ENCODE measurements at places on chromosomes 2 and 18.

- no peak for DNase-seq
Measured at GRCh38 chr2:26054598-26055348, 20.9 kb downstream of the RAB10 start.

DNA sequence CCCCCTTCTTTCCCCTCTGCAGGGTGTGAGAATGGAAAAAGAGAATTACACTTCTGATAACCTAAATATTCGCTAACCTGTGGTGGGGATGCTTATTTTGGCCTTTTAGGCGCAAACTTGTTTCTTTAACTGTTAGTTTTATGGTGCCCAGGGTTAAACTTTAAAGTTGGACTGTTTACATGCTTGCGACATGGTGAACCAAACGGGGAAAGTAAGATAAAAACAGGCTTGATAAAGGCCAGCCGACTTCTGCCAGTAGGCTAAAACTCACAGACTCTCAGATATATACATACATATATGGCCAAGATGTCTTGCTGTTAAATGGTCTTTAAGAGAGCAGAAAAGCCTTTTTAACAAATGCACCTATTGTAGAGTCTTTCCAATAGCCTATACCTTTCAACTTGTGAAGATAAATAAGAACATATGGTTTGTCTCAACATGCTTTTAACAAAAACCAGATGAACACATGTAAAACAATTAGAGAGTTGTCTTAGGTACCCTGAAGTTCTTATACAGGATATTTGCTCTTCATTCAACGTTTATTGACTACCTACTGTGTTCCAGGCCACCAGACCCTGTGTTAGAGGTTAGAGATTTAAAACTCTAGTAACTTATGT lies 29.0 kb downstream of the PRKCE start:
- DNase-seq: no peak

DNA sequence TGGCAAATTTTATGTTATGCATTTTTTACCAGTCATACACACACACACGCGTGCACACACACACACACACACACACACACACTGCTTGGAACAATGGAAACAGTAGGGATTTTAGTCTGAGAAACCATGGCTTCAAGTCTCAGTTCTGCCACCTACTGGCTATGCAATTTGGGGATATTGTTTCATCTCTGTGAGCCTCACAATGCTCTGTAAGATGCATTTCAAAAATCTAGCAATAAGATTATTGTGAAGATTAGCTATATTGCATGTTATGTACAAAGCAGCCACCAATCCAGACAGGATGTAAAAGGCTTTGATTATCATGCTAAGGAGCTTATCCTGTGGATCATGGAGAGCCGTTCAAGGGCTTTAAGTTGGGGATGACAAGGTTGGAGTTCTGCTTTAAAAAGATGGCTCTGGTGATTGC lies 401.4 kb downstream of the NBAS start:
- no peak for DNase-seq

DNA sequence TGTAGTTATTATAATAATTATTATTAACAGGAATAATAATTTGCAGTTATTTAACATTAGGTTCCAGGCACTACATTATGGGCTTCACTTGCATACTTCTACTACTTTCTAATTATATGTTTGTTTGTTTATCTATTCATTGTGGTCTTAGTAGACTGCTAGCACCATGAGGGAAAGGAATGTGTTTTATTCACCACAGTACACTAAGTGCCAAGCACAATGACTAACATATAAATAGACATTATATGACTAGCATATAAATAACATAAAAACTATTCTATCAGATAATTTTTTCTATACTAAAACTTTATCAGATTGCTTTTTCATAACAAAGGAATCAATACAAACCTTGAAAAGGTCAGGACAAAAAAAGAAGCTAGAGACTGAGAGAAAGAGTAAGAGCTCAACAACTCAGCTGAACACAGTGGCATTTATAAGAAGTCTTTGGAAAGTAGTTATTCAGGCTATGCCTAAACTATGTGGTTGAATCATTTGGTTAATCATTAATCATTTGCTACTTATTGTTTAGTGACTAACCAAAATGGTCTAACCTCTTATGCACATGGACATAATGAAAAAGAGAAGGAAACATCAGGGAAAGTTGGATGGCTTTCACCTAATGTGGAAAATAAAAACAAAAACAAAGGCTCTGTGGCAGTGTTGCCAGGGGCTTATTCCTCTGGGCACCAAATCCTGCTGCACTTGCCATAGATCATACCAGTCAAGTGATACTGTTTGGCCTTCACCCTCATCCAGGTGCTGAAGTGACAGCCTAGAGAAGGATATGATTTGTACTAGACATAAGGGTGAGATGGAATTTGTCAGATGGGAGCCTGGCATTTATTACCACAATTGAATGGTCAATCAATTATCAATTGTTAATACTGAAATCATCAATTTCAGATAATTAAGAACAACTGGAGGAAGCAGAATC lies 174.9 kb downstream of the ETAA1 start:
- no peak for DNase-seq

DNA sequence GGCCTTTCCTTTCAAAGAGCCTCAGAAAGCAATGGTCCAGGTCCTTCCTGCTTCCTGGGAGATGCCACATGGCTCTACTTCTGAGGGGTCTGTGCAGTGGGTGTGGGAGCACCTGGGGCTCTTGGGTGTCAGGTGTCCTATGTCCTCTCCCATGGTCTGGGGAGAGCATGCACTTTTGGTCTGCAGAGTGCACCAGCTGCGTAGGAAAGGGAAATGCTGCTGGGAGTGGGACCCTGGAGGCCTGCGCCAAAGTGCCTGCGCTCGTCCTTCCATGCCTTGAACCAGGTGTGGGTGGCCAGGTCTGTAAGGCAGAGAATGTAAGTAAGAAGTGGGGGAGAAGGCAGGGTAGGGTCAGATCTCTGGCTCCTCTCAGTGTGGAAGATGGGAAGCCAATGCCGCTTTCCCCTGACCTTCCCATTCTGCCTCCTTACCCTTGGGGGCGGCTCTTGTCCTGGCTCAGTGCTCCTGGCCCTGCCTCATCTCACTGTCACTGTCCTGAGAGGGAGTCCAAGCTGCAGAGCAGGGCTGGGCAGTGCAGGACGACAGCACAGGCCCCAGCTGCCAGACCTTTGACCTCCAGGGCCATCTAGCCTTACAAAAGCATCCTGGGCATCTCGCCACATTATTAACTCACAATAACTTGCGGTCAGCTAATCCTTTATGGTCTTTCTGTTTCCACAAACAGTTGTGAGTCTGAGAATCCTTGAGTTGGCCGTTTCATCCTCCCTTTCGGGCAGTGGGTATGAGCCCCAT lies 6.6 kb upstream of the PROM2 start:
- no peak for DNase-seq

- no peak for DNase-seq
Measured at GRCh38 chr18:72674710-72675109, 130.6 kb upstream of the CBLN2 start.

- DNase-seq: no peak
Measured at GRCh38 chr18:21192308-21192624, 49.8 kb upstream of the GREB1L start.

- DNase-seq: no peak
Measured at GRCh38 chr2:174492963-174493431, 6.2 kb upstream of the GPR155 start.

- DNase-seq: no peak
Measured at GRCh38 chr2:237799060-237799428, 465 bp downstream of the RBM44 start.

GRCh38 chr18:23239885-23240608 lies 104.8 kb downstream of the CABLES1 start:
- DNase-seq: no peak

DNA sequence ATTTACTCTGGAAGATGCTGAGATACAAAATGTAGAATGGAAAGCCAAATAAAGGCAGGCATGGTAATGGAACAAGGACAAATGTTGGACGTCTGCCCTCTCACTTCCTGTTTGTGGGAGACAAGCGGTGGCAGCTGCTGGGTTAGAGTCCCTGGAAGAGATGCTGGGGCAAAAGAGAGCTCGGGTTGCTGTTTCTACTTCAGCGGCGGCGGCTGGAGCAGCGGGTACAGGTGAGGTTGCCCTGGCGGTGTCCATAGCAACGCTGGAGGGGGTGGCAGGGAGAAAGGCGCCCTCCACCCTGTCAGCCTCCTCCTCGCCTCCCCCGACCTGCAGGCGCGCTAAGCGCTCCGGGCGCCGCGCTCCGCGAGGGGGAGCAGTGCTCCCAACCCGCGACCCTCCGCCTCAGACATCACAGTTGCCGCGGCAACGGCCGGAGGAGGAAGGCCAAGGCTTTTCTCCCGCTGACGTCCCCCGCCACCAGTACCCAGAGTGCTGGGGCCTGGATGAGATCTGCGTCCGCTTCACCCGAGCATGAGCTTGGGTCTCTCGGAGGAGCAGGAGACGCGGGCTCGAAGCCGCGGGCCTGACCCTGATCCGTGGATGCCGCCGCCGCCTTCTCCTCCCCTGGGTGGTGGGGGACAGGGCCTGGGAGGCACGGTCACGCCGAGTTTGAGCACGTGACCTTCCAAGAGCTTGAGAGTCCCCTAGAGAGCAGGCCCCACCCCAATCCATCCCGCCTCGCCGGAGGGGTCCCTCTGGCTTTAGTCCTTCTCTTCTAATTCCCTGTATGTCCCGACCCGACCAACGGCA lies 65.6 kb downstream of the NOL4 start:
- peak; percentile 94 for DNase-seq

DNA sequence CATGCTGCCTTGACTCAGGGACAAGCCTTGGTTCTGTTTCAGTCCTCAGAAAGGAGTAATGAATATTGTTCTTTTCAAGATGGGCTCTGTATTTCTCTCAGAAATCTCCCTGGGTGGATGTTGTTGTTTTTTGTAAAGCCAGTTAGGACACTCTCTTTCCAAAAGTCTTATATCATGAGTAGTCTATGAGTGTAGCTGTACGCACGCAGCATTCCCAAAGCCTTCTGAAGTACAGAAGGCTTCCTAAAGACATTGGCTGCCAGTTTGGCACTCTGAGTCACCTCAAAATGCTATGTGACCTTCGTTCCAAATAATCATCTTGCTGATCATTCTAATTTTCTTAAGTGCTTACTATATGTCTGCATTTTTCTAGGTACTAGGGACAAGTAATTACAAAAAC lies 16.7 kb upstream of the GTF2A1L start:
- no peak for DNase-seq

DNA sequence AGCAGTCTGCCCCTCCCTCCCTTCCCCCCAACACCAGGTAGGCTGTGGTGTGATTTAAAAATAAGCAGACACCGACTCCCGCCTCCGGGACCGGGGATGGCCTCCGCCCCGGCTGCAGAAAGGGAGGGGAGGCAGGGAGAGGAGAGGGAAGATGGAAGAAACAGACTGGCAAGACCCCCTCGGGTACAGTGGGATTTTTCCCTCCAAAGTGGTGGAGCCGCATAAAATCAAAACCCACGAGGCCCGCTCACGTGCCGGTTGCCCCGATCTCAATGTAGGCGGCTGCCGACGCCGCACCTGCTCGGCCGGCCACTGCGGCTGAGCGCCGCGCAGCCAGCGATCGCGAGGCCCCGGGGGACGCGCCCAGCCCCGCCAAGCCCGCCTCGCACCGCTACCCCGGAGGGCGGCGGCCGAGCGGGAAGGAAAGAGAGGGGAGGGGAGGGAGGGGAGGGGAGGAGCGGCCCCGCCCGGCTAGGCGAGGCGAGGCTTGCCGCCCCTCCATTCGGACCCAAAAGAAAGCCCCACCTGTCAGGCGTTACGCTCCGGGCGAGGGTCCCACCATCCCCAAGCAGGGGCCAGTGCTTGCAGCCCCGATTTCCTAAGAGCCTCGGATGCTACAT lies 811 bp downstream of the ADD2 start:
- peak; percentile 54 for DNase-seq

DNA sequence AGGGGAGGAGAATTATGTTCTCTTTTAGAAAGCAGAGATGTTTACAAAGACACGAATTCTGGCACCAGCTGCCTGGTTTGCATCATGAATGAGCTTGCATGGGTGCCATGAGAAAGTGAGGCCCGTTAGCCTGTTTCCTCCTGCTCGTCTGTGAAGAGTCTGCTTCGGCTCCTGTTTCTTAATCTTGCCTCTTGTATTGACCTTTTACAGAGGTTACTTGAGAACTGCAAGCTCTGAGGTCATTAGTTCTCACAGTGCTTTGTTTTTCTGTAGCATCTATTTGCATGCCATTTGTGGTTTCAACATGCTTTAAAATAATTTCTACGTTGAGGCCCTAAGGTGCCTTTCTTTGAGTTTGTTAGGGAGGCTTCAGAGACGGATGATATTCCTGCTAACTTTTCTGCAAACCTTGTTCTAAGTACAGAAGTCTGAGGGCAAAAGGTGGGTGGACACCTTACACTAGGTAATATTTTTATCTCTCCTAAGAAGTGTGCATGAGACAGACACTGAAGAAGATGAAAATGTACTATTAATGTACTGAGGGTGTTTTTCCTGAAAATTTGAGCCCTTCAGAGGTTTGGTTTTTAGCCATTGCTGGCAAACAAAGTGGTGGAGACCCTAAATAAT lies 53.4 kb upstream of the LINC00305 start:
- no peak for DNase-seq

DNA sequence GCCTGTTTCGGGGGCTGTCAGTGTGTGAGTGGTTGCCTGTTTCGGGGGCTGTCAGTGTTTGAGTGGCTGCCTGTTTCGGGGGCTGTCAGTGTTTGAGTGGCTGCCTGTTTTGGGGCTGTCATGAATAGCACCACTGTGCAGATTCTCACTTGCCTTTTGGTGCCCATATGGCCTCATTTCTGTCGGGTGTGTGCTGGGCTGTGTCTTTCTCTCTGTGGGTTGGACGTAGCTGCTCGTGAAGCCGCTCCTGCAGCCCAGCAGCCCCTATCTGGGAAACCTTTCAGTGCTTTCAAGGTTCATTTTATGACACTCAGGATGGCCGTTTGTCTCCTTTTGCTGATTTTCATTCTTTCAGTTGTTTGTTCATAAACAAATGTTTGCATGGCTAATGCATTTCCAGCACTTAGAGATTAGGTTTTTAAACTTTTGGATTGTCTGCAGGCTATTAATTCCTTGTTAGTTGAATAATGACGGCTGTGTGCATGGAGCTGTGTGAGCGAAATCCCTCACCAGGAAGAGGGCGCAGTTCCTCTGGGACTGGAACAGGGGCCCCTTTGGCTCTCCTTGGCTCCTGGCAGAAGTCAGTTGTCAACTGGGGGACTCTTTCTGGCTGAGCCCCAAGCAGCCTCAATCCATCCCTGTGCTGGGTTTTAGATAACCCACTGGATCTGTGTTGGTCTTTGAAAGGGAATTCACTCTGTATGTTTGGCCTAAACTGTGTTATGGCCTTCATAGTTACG lies 10.8 kb downstream of the AGAP1 start:
- no peak for DNase-seq

DNA sequence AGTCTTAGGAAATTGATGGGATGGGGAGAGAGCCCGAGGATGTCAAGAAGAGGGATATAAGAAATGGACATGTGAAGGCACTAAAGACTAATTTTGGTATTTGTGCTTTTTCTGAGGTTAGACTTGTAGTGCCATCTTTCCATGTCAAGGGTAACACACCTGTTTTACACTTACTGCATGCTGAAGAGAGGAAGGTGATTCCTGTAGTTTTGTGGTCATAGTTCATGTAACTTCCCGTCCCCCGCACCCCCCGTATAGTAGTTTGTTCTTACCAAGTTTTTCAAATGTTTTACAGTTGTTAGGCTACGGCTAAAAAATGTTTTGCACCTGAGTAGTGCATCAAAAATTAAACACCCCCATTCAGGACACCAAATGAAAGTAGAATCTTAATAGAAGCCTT lies 73.8 kb downstream of the CLIP4 start:
- no peak for DNase-seq

GRCh38 chr2:98088261-98088660 lies 1.3 kb downstream of the VWA3B start:
- no peak for DNase-seq
